ENCODE measurements at places on chromosomes 11 and 22.

DNA sequence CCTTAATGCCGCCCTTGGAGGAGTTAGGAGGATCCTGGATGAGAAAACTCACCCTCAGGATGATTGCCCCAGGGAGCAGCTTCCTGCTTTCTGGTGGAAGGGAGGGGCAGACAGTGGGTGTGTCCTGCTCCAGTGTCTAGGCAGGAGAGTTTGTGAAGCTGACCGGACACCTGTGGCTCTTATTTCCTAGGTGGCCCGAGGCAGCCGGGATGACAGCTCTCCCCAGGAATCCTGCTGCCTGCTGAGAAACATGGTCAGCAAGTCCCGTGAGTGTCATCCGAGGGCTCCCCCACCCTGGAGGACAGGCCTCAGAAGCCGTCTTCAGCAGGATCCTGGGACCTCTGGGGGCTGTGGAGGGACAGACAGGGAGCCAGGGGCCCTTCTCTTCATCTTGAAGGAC lies 50.4 kb downstream of the ST3GAL4 start:
- no peak for DNase-seq

- no peak for DNase-seq
These were observed 2.3 kb downstream of the GPHA2 start for GRCh38 chr11:64933213-64933934.

DNA sequence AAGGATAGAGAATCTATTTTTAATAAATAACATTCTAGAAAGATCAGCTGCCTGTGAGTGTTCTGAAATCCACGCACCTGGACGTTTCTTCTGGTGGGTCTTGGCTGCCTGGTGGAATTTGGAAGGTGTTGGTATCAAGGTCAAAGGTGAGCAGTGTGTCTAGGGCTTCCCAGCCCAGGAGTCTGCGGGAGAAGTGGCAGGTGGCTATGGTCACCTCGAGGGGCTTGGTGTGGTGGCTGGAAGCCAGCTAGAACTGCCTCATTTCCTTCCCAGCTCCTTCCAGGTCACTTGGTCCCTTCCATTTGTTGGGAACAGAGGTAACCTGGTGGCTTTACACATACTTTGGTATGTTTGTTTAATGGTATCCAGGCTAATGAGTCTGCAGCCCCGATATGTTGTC lies 41.4 kb downstream of the NAT10 start:
- DNase-seq: no peak

- DNase-seq: no peak
These were observed 84.6 kb downstream of the BUD13 start for GRCh38 chr11:116688202-116688540.

DNA sequence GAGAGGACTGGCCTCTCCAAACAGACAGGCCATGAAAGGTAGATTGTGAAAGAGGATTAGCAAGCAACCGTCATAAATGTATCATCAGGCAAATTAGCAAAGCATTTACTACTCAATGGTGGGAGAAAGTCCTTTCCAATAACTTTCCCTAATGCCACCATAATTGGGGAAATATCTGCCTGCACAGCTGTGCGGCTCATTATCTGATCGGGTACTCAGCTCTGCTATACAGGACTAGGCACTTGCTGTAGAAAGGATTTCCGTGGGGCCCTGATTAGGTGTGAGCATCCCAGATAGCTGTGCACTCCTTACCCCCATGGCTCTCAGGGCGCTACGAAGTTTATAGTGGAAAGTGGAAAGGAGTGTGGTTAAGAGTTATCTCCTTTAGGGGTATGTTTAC lies 309.7 kb upstream of the PLET1 start:
- DNase-seq: no peak

GRCh38 chr11:115955803-115956202 lies 451.6 kb upstream of the CADM1 start:
- DNase-seq: no peak

- DNase-seq: peak; percentile 3
These were observed 891 bp downstream of the SAMM50 start for GRCh38 chr22:43955883-43956782.

DNA sequence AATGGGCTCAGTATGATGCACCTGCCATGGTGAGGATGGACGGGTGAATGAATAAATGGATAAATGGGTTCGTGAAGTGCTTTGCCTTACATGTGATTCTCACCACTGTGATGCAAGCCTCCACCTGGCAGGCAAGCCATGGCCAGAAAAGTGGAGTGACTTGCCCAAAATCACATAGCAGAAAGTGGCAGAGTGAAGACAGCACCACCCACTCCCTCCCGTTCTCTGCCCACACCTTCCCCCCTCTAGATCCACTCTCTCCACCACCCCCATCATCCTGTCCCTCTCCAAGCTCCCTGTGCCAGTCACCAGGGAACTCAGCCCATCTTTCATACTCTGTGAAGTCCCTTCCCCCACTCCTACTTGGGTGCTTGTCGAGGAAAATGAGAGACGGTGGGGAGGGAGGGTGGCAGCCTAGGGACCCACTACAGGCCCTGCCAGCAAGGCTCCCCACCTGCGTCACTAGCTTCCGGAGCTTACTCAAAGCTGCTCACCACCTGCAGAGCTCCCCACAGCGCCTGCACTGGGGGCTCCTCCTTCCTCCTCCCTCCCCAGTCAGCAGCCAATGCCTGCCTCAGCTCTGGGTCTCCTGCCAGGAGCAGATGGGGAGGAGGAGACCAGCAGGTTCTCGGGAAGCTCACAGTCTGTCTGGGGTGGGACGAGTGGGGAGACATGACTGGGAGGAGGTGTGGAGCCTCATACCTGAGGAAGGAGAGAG lies 82.3 kb downstream of the PDE2A start:
- no peak for DNase-seq

DNA sequence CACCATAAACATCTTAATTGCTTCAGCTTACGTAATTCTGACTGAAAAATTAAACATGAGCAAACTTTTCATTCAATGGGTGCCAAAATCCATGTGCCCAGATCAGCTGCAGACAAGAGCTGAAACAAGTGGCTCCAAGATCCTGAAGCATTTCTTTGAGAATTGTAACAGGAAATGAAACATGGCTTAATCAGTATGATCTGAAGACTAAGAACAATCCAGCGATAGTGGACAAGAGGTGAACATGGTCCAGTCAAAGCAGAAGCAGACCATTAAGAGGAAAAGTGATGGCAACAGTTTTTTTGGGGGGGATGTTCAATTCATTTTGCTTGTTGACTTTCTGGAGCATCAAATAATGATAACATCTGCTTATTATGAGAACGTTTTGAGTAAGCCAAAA lies 1964.5 kb upstream of the RAG2 start:
- DNase-seq: no peak

DNA sequence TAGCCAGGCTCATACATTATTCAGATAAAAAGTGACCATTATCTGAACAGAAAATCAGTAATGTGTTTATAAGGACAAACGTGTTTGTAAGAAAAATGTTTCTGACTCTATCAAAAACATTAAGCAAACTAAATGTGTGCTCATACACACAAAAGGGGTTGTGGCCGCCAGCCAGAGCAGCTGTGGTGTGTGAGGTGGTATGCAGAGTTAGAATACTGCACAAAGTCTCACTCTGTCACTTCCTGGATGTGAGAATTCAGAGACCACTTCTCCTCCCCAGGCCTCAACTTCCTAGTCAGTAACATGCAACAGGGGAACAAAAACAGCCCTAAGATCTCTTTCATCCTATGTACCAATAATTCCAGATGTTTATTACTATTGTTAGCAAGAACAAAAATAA lies 9.4 kb downstream of the OR5B21 start:
- no peak for DNase-seq

DNA sequence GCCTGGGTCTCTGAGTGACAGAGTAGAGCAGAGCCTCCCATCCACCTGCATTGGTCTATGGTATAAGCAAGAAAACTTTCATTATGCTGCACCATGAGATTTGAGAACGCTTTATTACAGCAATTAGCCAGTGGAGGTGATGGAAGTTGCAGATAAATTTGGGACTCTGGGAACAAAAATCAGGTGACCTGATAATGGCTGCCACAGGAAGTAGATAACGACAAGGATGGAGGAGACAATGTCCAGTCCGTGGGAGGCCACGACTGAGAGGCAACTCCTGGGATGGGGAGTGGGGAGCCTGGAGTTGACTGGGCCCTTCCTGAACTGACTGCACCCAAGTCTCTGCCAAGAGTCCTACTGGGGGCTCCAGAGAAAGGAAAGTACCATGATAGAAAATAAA lies 4.7 kb downstream of the MRGPRD start:
- DNase-seq: no peak

- DNase-seq: peak; percentile 2
These were observed 343.3 kb upstream of the CTSC start for GRCh38 chr11:88680806-88681205.

DNA sequence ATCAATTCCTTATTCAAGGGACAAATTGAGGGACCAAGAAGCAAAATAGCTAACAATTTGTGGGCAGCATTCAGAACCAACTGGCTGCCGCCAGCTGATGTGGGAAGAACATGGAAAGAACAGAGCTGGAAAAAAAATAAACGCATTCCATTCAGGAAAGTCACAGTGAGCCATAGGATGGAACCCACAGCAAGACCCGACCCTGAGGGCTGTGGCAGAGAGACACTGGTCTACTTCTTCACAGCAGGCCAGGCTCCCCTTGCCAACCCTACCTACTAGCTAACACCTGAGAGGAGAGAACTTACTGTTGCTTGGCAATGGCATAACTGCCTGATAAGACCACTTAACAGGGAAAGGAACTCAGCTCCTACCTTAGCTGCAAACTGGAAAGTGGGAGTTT lies 123.5 kb upstream of the APOA1 start:
- DNase-seq: peak; percentile 79

DNA sequence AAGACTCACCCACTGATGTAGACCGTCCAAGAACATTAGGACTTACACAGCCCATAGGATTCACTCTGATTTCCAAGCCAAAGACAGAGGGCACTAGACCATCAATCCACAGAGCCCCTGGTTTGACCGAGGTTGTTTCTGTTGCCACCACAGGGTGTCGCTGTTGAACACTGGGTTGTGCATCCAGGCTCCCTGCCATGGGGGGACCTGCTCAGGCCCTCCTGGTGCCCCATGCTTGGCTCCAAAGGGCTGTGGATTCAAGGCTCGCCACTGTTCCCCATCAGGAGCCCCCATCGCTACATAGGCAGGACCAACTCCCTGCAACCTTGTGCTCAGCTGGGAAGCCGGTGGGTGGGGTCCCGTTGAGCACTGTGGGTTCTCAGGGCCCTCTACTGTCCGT lies 128.0 kb upstream of the ANO1 start:
- DNase-seq: peak; percentile 12

DNA sequence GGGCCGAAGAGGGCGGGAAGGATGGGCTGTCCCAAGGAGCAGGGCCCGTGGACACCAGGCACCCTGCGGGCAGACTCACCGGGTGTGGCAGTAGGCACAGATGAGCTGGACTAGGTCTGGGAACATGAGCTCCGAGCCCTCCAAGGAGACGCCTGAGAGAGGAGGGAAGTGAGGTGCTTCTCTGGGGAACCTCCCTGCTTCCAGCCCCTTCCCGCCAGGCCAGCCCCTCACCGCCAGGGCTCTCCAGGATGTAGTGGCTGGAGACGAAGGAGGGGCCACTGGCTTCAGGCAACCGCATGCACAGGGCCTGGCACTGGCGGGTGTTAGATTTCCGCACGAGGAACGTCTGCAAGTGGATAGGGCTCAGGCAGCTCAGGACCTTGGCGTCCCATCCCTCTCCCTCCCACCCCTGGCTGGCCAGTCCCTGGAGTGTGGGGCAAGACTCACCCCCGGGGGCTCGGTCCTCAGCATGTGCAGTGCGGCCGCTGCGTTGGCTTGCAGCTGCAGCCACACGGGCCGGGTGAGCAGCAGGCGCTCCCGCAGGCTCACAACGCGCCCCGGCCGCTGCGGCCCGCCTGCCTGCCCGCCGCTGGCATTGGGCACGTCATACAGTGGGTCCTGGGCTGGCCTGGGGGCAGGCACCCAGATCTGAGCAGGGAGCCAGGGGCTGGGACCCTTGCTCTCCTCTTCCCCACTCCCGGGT lies 552 bp downstream of the RIN1 start:
- peak; percentile 74 for DNase-seq

- DNase-seq: no peak
These were observed 2.8 kb upstream of the ACER3 start for GRCh38 chr11:76857781-76858410.

- no peak for DNase-seq
These were observed 70.4 kb downstream of the LRRC32 start for GRCh38 chr11:76600124-76600655.

DNA sequence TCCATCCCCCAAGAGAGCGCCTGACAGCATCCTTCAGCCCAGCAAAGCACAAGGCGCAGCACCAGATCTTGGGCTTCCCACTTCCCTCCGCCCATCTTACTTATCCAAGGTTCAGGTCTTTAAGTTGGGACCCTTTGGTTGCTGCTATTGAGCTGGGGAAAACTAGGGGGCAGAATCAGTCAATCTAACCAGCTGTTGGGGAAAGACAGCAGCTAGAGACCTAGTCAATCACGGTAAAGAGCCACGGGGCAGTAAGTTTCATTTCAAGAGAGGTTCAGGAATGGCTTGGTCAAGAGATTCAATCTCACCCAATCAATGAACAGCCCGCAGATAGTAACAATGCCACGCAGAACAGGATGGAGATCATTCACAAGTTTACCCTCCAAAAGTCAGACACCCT lies 1.7 kb downstream of the ABTB2 start:
- no peak for DNase-seq

DNA sequence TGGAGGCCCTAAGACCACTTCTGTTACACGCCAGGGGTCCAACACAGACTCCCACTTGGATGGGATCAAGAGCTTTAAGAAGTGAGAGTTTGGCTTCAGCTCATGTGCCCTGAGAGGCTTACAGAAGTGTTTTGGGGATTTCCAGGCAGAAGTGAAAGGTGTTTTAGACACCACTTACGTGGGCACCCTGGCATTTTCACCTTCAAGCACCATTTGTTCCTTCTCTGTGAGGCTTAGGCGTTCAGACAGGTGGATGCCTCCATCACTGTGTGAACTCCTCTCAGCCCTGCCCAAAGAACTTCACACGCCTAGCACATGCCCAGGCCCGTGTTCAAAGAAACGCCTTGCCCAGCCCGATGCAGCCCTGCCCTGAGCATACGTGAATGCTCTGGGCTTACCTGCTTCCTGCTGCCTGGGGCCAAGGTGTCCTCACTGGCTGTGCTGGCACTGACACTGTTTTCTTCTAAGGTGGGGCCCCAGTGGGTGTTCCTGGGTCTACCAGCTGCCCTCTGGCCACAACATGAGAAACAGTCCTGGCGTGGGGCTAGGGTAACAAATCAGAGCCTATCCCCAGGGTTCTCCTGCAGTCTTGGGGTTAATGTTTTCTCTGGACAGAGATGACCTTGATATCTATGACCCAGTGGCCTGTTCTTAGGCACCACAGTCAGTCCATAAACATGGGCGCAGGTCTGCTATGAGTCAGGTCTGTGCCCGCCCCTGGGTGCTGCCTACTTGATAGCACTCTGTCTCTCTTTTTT lies 34.0 kb downstream of the AMPD3 start:
- no peak for DNase-seq

DNA sequence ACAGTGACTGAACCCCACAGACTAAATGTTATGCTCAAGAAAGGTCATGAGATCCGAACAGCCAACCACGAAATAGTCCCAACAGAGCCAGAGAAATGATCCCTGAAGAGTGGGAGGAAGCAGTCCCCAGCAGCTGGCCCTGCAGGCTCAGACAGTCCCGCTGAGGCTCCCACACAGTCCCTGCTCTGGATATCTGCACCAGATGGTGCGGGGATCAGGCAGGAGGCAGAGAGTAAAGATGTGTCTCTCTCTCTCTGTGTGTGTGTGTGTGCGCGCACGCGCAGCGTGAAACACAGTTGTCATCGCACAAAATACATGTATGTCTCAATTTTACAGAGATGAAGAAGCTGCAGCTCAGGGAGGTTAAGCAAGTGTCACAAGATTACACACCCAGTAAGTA lies 27.9 kb downstream of the GUCY1A2 start:
- no peak for DNase-seq

Measured in astrocyte of the spinal cord (primary cell).